ENCODE measurements at places on chromosomes 1 and 21.

- no peak for DNase-seq
Measured at GRCh38 chr1:10400013-10400412, 1.1 kb downstream of the PGD start.

GRCh38 chr1:227540170-227541098 lies 22.9 kb upstream of the ZNF678 start:
- DNase-seq: no peak

DNA sequence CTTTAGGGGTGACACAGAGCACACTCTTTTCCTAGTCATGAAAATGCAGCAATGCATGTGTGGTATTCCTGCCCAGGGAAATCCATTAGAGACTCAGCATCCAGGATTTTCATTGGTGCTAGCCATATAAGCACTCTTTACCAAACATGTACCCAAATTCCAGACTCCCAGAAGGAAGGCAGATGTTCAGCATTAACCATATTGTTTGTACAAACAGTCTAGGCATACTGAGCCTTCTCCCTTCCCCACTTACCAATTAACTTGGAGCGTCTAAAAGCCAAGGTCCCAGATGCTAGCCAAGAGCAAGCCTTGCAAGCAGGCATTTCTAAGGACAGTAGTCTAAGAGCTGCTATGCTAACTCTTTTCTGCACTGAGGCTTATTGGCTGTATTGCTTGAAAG lies 27.9 kb downstream of the ZBED6 start:
- no peak for DNase-seq

GRCh38 chr1:211196880-211197279 lies 62.3 kb upstream of the RCOR3 start:
- DNase-seq: no peak

- DNase-seq: no peak
Measured at GRCh38 chr1:77200806-77201205, 18.4 kb downstream of the PIGK start.

GRCh38 chr1:10217748-10218441 lies 7.5 kb downstream of the KIF1B start:
- DNase-seq: no peak

DNA sequence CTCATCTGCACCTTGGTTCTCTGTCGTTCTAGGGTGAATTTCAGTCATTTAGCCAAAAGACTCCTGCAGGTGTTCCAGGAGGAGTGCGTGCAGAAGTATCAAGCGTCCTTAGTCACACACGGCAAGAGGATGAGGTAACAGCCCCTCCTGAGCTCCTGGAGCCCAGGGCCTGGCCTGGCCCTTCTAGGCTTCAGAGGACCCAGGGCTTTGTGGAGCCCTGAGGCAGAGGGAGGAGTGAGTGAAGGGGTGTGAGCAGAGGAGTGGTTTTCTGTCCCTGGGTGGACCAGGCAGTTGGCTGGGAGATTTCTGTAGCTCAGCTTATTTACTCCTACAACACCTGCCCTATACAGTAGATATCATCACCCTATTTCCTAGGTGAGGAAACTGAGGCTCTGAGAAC lies 15.7 kb upstream of the RASSF5 start:
- no peak for DNase-seq

- DNase-seq: no peak
Measured at GRCh38 chr1:64624808-64625207, 120.1 kb upstream of the RAVER2 start.

DNA sequence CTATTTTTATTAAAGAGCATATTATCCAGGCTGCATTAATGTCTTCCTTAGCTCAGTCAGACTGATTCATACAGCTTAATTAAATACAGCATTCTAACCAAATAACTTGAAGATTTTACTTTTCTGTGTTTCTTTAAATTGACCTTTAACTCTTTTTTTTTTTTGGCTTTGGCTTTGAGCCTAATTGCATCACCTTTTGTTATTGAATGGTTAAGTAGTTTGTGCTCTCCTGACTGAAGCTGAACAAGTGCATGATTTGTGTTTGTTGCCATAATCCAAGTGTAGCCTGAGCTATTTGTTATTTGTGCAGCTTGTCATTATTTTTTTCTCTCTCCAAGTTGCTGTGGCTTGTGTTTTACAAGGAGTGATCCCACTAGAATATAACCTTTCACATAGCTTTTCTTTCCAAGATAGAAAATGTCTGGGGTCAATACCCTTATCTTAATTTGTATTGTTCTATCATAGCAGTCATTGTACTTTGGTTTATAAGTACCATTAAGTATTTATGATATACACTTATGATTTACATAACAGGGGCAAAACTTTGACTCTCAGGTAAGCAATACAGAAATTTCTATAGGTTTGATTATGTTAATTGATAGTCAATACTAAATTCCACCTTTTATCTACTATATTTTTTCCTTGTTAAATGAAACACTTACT lies 31.6 kb downstream of the CDC14A start:
- no peak for DNase-seq

DNA sequence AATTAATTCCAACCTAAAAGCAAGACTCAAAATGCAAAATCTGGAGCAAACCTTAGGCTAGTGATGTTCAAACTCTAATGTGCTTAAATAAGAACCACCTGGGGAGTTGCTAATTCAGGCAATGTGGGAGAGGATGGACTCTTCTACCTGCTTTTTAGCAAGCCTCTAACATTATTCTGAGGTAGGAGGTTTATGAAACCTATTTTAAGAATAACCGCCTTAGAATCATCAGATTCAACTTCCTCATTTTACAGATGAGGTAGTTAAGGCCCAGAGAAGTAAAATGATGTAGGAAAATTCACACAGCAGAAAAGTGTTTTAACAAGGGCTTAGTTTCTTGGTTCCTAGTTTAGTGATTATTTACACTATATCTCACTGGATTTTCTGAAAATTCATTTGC lies 8.6 kb upstream of the NTNG1 start:
- peak; percentile 10 for DNase-seq

- DNase-seq: no peak
Measured at GRCh38 chr1:155466996-155467395, 95.6 kb downstream of the ASH1L start.

DNA sequence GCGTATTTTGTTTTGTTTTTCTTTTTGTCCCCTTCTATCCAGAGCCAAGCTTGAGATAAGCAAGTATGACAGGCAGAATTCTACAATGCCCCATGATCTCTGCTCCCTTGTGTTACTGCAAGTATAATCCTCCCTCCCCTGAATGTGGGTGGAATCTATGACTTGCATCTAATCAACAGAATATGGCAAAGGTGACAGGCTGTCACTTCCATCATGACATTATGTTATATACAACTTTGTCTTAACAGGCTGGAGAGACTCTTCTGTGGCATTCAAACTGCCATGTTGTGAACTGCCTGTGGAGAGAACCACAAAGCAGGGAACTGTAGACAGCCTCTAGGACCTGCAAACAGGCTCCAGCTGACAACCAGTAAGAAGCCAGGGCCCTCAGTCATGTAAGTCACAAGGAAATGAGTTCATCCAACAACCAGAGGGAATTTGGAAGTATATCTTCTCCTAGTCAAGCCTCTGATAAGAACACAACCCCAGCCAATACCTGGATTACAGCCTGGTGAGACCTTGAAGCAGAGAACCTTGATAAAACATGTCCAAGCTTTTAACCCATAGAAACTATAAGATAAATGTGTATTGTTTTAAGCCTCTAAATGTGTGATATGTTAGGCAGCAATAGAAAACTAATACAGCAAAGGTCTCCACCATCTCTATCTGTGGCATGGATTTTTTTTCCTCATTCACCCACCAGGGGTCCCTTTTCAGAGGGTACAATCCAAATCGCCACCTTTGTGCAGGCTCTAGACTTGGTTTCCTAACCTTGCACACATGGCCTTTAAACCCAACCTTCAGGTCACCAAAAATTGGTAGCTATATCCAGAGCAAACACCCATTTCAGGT lies 5.7 kb upstream of the C1orf162 start:
- DNase-seq: no peak

DNA sequence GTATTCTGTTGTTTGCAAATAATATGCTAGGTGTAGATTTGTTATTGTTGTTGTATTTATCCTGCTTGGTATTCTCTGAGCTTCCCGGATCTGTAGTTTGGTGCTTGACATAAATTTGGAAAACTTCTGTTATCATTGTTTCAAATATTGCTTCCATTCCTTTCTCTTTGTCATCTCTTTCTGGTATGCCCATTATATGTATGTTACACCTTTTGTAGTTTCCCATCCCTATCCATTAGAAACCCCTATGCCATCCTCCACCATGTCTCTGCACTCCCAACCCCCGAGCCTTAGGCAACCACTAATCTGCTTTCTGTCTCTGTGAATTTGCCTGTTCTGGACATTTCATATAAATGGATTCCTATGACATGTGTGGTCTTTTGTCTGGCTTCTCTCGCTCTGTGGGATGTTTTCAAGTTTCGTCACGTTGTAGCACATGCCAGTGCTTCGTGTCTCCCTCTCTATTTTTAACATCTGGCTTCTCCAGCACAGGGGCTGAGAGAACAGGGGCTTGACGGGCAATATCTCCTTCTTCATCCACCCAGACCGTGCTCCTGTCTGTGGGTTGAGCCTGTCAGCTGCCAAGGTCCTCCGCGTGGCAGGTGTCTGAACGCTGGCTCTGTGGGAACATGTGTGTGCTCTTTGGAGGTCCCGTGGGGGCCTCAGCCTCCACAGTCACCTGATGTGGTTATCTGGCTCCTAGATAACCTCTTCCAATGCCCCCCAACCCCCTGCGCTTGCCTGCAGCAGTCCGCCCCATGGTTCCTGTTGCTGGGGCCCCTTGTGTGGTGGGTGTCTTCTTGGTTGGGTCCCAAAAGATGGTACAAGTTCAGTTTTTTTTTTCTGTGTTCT lies 32.8 kb upstream of the MAN1C1 start:
- no peak for DNase-seq

GRCh38 chr21:38352536-38353219 lies 95.9 kb downstream of the KCNJ15 start:
- DNase-seq: peak; percentile 62

DNA sequence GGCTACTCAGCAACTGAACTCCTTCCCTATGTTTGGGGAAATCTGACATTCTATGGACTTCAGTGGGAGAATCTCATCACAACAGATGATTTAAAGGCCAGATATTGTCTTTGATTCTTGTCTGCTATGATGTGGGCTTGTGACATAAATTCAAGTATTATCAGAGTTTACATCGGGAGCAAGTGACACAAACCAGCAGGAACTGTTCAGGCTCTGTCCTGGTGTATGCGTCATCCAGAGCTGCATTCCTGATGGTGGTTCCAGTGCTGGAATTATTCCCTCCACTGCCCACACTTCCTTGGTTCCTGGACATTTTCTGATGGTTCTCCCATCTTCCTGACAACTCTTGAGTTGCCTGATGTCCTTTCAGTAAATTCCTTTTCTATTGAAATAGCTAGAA lies 10.8 kb upstream of the LSM10 start:
- DNase-seq: no peak

GRCh38 chr1:1059494-1060280 lies 14.4 kb downstream of the RNF223 start:
- peak; percentile 98 for DNase-seq

- DNase-seq: no peak
Measured at GRCh38 chr1:119506941-119507340, at the start of gene HSD3B1. Gene HSD3B1, plus strand, starts transcription at chr1:119507210. Its CDS starts 267 bp downstream, at chr1:119507477.

DNA sequence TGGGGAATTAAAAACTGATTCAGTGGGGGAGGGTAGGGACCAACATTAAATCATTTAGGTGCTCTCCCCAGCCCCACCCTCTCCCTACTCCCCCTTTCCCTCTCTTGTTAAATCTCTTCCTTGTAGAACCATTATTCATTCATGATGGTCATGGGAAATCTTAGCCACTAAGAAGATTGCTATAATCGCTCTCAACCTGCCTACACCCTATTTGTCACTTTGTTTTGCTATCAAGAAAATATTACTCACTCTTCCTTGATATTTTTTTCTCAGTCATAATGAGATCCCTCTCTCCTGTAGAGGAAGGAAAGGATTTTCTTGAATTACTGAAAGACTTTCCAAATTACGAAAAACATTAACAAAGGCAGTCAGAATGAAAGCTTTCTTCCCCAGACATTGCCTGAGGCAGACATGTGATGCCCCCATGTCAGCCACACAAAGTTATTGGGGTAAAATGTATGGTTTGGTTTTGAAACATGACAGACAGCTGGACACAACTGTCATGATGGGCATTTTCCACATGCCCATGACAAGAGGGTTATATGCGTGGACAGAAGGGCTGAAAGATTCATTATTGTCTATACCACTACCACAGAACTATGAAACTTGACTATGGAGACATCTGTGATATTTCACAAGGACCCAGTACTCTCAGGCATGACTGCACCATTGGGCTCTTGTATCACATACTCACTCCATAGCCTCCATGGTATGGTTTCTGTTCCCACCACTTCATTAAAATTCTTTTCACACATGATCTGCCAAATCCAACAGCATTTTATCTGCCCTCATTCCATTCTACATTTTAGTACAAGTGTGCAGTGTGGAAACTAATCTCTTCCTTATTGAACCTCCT lies 420.1 kb downstream of the DISC1 start:
- no peak for DNase-seq

- no peak for DNase-seq
Measured at GRCh38 chr21:20996421-20997310, 1.5 kb upstream of the NCAM2 start.

- no peak for DNase-seq
Measured at GRCh38 chr1:116310180-116310579, 62.9 kb upstream of the ATP1A1 start.

DNA sequence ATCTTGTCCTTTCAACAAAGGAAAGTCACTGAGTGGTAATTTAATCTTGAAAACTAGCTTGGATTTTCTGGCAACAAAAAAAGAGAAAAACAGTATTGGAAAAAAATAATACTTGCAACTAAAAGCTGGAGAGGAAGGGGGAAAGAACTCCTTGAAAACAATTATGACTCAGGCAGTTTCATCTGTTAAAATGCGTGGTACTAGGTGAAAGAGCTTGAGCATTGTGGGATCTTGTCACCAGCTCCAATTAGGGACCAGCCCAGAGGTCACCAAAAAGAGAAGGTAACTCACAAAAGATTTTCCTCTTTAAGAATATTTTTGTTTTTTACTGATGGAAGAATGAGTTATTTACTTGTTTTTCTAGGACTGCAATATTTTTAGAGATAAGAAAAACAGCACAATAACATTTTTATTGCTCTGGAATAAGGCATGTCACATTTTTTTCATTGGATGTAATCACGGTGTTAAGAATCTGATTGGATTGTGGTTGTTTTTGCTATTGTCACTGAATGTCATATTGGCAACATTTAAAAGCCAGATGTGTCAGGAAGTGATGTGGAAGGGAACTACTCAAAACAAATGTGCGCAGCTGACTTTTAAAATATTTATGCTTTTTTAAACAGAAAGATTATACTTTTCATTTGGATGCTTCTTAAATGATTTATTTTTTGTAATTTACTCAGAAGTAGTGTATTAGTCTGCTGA lies 78.5 kb upstream of the ADAMTS5 start:
- no peak for DNase-seq

GRCh38 chr1:184379111-184379752 lies 7.6 kb upstream of the C1orf21 start:
- DNase-seq: no peak

GRCh38 chr1:214136324-214136919 lies 144.5 kb upstream of the SMYD2 start:
- no peak for DNase-seq

Measured in GM10248 (cell line).